ENCODE measurements at places on chromosomes 16 and 17.
A peak's percentile ranks its signal among the peaks of the same experiment; 100 is the strongest.

DNA sequence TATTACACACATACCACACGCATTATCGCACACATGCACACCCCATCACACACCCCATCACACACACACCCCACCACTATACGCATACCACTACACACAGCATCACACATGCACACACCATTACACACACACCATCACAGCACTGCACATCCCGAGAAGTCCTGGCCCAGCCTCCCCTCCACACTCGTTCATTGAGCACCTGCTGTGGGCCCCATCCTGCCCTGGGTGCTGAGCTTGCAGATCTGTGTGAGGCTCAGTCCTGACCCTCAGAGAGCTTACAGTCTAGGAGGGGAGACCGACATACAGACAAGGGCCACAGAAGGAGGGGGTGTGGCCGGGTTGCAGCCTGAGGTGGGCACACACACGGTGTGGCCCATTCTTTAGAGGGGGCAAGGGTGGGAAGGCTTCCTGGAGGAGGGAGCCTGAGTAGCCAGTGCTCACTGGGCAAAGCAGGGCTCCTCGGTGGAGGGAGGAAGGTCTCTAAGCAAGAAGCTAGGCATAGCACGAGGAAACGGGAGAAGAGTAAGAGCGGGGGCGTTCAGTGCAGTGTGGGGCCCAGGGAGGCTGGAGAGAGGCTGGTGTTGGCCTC lies 206.6 kb downstream of the NTN1 start:
- no peak for DNase-seq

GRCh38 chr17:83170571-83171260 lies 91.3 kb downstream of the METRNL start:
- no peak for DNase-seq

DNA sequence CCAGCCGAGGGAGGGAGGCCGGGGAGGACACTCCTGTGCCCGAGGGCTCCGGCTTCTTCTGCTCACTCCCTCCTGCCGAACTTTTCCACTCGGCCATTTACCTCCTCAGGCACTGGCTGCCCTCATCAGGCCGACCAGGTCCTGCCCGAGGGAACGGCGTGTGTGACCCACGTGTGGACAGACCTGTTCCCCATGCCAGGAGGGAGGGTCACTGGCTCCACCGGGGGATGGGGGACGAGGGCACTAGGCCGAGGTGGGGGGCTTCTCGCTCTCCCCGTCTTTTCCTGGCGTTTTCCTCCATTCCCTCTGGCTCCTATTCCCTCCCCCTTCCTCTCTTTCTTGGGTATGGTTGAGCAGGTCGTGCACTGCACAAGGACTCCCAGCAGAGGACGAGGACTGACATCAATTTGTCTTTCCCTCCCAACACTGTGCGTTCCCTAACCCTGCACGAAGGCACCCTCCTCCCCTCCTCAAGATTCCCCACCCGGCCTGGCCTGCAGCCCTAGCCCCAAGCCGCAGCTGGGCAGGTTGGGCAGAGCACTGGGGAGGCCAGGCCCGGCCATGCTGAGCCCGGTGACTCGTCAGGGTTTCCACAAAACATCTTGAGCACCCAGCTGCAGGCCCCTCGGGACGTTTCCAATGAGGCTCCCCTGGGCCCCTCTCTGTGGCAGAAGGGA lies 3.2 kb upstream of the IL17C start:
- no peak for DNase-seq

GRCh38 chr16:4976079-4976478 lies 17.9 kb downstream of the SEC14L5 start:
- DNase-seq: no peak

DNA sequence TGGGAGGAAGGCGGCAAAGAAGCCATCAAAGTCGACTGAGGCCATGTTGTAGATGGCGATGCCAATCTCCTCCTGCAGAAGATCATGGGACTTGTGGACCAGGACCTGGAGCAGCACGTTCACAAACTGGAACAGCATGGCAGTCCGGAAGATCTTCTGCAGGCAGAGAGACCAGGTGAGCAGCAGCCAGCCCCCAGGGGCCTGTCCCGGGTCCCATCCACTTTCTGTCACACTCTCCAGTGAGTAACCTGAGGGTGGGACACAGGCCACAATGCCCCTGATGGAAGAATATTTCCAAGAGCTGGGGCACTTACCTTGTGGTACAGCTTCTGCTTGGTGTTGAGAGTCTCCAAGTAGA lies 38.0 kb upstream of the GSG1L start:
- no peak for DNase-seq

DNA sequence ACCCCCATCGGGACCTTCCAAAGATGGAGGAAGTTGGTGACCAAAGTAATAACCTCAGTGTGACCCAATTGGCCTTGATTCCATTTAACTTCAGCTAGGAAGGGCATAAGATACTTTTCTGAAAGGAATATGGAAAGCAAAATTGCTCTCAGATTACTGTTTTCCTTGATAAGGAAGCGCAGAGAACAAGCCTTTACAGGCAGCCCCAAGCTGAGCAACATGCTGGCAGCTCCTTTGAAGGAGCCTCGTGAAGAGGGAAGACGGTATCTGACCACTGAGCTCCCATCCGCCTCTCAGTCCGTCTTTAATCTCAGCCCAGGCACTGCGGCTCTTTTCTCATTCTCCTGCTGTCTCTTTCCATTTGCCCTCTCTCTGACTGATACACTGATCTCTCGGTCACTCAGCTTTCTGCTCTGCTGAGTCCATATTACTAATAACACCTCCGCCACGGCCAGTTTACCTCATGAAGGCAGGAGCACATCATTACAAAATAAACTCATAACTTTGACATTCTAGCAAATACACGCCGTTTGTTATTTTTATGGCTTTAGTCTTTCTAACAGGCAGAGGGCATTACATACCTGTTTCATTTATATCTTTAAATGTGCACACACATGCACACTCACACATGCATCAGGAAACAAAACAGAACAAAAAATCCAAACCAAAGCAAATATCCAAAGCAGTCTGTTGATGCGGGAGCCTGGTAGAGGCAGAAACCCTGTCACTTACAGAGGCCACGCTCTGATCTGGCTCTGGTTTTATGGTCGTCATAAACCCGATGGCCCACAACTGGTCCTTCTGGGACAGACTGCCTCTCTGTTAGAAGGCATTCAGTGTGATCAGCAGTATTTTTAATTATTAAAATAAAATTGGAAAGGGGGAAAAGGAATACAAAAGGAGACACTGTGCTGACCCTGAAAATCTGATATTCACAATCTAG lies 183.2 kb downstream of the AATF start:
- no peak for DNase-seq

DNA sequence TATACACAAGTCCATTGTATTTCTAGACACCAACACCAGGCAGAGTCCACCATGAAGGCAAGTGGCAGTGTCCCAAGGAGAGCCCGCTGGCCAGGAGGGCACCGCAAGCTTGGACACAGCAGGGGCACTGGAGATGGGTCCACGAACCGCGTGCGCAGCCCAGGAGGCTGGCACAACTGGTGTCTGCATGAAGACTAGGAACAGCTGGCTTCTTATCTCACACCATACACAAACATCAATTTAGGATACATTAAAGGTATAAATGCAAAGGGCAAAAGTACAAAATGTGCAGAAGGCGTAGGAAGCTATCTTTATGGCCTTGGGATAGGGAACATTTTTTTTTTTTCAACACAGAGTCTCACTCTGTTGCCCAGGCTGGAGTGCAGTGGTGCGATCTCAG lies 52.4 kb downstream of the ANKRD11 start:
- no peak for DNase-seq

DNA sequence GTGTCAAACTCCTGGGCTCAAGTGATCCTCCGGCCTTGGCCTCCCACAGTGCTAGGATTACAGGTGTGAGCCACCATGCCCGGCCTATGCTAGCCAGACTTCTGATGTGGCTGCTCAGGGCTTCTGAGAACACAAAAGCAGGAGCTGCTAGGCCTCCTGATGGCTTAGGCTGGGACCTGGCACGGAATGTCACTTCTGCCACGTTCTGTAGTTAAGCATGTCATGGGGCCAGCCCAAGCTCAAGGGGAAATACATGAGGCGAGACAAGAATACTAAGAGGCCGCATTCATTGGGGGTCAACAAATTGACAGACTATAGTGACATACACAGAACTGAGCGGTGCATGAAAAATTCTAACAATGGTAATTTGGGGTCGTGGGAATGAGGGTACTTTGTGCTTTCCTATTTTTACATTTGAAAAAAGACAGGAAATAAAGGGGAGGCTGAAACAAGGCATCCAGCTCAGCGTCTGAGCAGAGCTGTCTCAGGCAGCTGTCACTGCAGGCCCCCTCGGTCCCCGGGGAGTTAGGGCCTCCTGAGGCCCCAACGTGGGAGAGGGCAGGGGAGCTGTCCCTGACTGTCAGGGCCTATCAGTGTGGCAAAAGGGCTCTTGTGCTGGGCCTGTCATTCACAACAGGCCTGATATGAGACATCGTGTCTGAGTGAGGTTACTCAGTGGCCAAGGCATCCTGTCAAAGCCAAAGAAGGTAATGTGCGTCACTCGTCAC lies 26.4 kb downstream of the CFAP20 start:
- DNase-seq: no peak

GRCh38 chr16:2152695-2153506 lies 2.7 kb upstream of the TRAF7 start:
- DNase-seq: no peak

- no peak for DNase-seq
Observed at GRCh38 chr17:381516-381915, 28.9 kb upstream of the RPH3AL start.

DNA sequence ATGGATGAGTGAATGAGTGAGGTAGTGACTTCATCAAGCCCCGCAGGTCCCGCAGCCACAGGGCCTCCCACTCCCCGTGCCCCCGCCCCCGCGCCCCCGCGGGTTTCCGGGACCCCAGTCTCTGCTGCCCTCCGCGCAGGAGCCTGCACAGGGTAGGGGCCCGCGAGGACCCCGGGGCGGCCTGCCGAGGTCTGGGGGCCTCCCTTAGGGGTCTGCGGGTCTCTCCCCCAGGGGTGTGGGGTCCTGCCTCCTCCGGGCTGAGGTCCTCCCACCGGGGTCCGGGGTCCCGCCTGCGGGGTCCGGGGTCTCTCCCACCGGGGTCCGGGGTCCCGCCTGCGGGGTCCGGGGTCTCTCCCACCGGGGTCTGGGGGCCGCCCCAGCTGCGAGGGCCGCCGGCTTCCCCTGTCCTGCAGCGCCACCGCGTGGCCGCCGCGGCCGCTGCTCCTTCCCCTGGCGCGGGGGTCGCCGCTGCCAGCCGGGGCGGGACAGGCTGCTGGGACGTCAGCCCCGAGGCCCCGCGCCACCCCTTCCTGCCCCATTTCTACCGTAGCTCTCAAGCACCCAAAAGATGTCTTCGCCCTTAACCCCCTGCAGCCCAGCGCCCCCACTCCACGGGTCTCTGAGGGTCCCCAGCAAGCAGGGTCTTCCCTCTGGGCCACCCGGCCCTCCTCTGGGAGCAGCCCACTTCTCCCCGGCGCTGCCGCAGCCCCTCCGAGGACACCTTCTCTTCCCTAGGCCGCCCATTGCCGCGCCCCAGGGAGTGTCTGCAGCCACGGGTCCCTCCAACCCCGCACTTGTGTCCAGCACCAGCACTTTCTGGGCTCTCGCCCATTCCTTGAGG lies 10.4 kb upstream of the CHMP6 start:
- DNase-seq: peak; percentile 38

DNA sequence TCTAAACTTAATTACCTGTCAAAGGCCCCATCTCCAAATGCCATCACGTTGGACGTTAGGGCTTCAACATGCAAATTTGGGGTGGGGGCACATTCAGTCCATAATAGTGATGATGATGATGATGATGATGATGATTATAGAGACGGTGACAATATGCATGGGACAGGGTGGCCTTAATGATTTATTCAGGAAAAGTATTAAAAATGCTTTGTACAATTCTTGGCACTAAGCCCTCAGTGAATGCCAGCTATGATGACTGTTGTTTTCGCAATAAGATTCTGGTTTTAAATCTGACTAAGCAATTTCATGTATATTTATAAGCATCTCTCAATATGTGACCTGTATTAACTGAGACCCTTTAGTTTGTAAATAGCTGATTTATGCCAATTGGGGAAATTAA lies 106.3 kb downstream of the C16orf95 start:
- DNase-seq: no peak

DNA sequence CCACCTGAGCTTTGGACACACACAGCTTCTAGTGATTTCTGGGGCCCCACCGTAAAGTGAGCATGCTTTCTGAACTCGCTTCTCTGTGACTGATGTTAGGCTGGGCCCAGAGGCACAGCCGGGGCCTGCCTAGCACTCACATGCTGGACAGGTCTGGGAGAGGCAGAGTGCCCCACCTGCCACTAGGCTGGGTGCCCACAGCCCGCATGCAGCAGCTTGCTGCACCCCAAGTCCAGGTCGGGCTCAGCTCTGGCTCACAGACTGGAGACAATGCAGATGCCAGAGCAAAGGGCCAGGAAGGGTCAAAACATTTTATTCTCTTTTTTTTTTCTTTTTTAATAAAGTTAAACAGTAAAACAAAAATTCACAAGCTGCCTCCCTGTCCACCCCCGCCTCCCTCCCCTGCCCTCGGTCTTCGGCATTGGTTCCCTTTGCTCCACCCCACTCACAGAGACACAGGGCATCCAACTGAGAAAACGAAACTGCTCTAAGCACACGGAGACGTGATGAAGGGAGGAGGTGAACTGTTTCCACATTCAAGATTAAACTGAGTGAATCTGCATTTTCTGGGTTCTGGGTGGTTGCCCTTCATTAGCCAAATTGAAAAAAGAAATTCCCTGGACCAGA lies 9.7 kb downstream of the CNP start:
- DNase-seq: no peak

GRCh38 chr17:81436294-81436849 lies 41.1 kb downstream of the BAHCC1 start:
- no peak for DNase-seq

GRCh38 chr17:42617956-42618431 lies 8.5 kb downstream of the TUBG1 start:
- DNase-seq: no peak

GRCh38 chr17:41186872-41187271 lies 2.2 kb upstream of the KRTAP4-1 start:
- DNase-seq: no peak

DNA sequence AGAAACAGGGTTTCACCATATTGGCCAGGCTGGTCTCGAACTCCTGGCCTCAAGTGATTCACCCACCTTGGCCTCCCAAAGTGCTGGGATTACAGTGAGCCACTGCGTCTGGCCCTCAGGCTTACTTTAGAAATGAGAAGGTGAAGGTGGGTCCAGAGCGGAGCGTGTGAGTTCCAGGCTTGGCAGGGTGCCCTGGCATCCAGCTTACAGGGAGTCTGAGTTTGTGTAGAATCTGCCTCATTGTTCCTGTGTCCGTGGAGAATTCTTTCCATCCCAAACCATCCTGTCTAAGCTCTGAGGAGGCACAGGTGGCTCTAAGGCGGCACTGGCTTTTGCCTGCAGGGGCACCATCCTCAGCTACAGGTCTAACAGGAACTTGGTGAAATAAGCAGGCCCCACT lies 50.6 kb downstream of the RAB11FIP3 start:
- DNase-seq: no peak

Data from activated CD8-positive, alpha-beta memory T cell treated with anti-CD3 and anti-CD28 coated beads for 1 hour (primary cell).